Hematopoietic multipotent progenitor cell (in vitro differentiated cells): ENCODE measurements at places on chromosomes 11 and 22. TPM values are rescaled to one million over a fixed set of nuclear protein-coding genes. Genes with fewer than 3 reads are reported as not detected.

TUB gene
- 2.2 TPM for total RNA-seq

INPP5J gene
- total RNA-seq = 1.6 TPM

C11orf87 gene
- under 0.01 TPM for total RNA-seq

GRCh38 chr11:8374716-8375115 lies 111.0 kb upstream of the LMO1 start:
- no peak for DNase-seq

DNA sequence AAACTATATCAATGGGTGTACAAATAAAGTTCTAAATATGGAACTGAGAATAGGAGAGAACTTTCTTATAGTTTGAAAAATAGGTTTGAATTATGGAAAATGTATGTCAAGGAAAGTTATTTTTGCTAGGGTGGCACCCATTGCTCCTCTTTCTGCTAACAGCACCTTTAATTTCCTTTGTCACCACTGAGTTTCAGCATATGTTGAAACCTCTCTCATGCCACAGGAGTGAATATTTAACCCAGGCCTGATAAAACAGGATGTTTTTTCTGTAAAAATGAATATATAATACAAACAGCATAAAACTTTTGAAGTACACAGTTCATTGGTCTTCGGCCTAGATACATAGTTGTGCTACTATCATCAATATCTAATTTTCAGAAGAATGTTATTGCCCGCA lies 385.5 kb upstream of the ANO5 start:
- no peak for DNase-seq

DNA sequence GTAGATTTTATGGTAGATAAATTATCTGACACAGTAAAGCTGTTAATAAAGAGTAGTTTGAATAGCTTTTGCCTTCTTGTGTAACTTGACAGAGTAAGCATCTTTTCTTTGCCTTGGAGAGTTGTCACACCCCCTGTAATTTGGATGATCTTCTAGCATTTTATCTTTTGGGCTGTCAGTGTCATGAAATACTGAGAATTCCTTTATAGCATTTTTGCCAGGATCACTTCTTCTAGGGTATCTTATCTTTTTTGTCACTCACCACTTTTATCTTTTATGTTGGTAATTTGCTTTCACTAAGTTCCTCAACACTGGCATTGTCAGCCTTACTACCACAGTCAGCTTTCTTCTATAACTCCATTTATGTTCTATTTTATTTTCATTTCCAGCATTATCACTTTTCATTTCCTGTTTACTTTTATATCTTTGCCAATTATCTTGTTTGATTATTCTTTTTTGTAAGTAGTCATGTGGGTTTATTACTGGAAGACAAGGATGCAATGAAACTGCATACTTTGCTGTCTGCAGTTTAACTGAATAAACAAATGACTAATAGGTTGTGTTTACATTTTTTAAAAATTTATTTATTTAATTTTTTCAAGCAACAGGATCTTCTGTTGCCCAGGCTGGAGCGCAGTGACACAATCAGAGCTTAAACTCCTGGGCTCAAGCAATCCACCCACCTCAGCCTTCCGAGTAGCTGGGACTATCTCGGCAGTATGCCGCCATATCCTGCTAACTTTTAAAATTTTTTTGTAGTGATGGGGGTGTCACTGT lies 28.1 kb upstream of the ACAT1 start:
- no peak for DNase-seq

DNA sequence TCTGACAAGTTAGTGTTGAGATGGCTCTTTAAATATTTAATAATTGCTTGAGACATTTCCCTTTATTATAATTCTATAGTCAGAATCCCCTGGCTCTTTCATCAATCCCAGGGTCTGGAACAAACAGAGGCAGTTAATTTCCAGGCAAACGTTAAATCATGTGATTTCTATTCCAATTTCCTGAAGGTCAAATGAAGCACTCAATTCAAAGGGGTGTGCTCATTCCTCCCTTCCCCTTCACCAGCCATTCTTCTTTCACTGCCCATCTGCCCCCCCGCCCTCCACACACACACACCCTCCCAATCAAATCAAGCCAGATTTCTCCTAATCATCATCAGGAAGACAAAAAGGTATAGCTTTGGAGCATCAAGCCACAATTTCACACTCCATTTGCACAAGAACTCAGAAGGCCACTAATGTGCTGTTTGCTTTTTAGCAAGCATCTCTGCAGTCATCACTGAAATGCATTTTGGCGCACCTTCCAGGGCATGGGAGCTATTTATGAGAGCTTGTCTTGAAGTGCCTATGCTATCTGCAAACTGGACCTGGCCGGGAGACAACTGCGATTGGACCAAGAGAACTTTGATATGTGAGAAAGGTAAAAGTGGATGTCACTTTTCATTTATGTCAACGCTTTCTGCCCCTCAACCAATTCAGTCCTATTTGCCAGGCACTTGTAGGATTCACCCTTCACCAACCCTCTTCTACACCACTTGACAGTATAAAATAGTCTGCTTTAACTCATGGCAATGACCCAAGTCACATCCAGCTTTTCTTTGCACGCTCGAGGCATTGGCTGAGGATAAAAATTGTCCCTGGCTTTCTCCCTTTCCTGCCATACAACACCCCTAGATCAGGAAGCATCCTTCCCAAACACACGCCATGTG lies 315.1 kb upstream of the API5 start:
- DNase-seq = no peak

- no peak for DNase-seq
Observed at GRCh38 chr11:44926036-44926435, 24.6 kb downstream of the TP53I11 start.
